ENCODE measurements at places on chromosomes 7 and 10. TPM values are rescaled to one million over a fixed set of nuclear protein-coding genes. Genes with fewer than 3 reads are reported as not detected.

GRCh38 chr7:36658335-36659171, 65.7 kb downstream of the AOAH start:
- DNase-seq, result no peak

DNA sequence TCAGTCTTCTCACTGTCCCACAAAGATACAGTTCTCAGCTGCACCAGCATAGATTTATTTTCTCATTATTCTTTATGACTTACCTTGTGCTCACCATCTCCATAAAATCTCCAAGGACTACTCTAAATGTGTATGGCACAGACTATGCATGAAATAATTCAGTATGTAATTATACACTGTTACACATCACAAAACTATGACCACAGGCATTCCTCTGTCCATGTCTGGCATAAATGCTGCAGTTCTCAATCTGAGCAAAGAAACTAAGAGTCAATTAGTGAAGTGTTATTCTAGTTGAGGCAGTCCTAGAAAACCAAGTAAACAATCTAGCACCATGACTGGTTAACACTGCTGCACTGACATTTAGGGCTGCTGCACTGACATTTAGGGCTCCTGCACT, 2.7 kb downstream of the CYCS start:
- no peak for DNase-seq

GRCh38 chr10:93115661-93116383, 42.1 kb downstream of the CYP26A1 start:
- no peak for DNase-seq

Gene EPO
- not detected for total RNA-seq

Measured in cerebellum (tissue), 4 donors.